PC-9 (cell line): ENCODE measurements at places on chromosomes 4 and X.

DNA sequence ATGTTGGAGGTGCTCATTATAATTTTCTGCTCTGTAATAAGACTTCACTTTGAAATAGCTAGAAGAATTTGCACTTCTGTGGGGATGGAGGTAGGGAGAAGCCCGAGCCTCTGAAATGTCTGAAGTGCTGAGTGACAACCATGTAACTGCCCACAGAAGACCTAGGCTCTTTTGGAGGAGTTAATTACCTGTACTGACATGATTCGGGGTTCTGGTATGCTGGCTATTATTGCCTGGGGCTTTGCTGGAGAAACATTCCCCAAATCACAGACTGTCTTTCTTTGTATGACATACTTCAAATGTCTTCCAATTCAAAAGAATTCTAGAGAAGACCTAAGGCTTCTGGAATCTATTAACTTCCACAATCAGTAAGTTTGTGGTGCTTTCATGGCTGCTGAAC, 211.2 kb upstream of the POF1B start:
- no peak for DNase-seq

GRCh38 chr4:38582445-38582844, 81.6 kb upstream of the KLF3 start:
- DNase-seq, result no peak

DNA sequence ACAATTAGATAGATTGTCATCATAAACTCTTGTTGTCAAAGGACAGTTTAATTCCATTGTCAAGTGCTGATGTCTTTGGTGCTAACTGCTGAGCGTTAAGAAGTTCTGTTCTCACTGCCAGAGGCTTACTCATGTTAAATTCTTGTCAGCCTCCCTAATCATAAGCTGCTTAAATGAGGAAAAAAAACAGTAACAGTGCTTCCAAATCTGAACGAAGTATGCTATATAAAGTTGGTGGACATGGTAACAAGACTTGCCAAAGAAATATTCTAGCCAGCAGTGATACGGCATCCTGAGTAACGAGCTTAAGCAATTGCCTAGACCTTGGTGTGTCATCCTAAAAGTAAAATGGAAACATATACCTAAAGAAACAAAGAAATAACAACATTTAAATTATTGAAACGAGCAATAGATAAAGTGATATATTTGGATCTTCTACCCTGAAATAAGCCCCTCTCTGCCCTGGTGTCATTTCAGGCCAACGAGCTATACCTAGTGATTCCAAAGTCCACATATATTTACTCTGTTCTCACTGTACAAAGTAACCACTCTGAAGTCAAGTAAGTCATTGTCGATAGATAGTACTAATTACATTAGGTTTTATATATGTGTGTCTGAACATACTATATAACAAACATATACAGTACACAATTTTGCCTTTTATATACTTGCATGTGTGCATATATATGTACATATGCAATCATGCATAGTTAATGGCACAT, 339.7 kb upstream of the HS3ST1 start:
- DNase-seq, result no peak

GRCh38 chr4:177879851-177880250, 437.6 kb upstream of the AGA start:
- peak; percentile 5 for DNase-seq

DNA sequence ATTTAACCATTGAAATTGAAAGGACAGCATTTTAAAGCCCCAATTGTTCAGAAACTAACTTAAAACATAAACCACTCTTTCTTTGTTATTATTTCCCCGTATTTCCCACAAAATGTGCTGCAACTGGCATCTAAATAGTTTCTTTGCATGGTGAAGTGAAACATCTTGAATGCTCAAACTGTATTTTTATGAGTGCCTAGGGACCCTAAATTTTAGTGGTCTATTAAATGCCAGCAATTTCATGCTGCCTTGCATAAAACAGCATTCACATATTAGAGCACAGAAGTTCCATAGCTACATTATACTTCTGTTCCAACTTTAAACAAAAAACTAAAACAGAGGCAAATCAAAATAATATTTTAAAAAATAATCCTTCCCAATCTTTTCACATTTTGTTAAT, 5.4 kb downstream of the RAB28 start:
- DNase-seq, result no peak

GRCh38 chr4:60723796-60724195, 476.3 kb upstream of the ADGRL3 start:
- DNase-seq, result no peak

DNA sequence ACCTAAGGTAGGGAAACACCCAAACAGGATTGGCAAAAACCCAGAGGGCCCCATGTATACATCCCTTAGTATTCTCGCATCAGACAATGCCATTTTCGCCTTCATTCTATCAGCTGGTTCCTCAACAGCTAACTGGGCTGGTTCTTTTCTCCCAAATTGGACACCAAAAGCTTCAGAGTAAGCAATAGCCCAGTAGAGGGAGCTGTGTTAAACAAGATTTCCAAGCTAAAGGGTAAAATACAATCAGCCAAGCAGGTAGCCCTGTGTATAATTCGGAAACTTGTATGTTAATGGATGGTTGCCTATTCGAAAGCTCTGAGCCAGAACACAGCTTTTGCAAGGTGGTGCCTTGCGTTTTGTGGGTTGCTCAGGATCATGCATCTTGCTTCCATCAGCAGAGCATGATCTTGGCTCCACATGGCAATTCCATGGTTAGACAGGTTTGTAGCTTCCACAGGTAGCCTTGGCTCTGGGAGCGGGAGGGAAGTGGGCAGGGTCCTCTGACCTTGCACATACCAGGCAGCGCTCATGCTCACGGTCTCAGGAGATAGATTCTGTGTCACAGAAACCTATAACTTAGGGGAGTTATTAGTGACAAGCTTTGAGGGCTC, 115.2 kb upstream of the LNX1 start:
- no peak for DNase-seq

GRCh38 chrX:133654811-133655210, 239.5 kb upstream of the GPC4 start:
- no peak for DNase-seq
